Sigmoid colon (tissue), 7 donors: ENCODE measurements at places on chromosomes 13 and 19. TPM values are rescaled to one million over a fixed set of nuclear protein-coding genes. Genes with fewer than 3 reads are reported as not detected.

Gene BRCA2
- polyA plus RNA-seq = 2.4 TPM

Gene GGN
- polyA plus RNA-seq = 0.28 TPM

Gene CD209
- polyA plus RNA-seq = 3.6 TPM

Gene CALR3
- not detected for polyA plus RNA-seq

Gene LRRC25
- polyA plus RNA-seq = 10.9 TPM

Gene C19orf85
- polyA plus RNA-seq = not detected

Gene TTC9B
- polyA plus RNA-seq = 0.34 TPM

Gene RLN3
- not detected for polyA plus RNA-seq

Gene KCNN4
- polyA plus RNA-seq = 48.7 TPM

Gene SLC6A16
- 0.85 TPM for polyA plus RNA-seq

Gene TEAD2
- polyA plus RNA-seq = 17.9 TPM

Gene PRTN3
- polyA plus RNA-seq = not detected

Gene BCAM
- 1.2 TPM for polyA plus RNA-seq

Gene GPC5
- not detected for polyA plus RNA-seq

Gene SMIM44
- 2.9 TPM for polyA plus RNA-seq

Gene BCL3
- polyA plus RNA-seq = 44.4 TPM

Gene FXYD3
- 2,472 TPM for polyA plus RNA-seq

Gene ZNF446
- polyA plus RNA-seq = 11.4 TPM

Gene GAS6
- 101 TPM for polyA plus RNA-seq

Gene CEACAM16
- polyA plus RNA-seq = not detected

Gene AKT1S1
- polyA plus RNA-seq = 30.3 TPM

Gene CLN5
- 9.2 TPM for polyA plus RNA-seq

Gene CEBPA
- polyA plus RNA-seq = 43.5 TPM

Gene GARIN5A
- 1.6 TPM for polyA plus RNA-seq

Gene IGFL2
- 1.1 TPM for polyA plus RNA-seq
